ENCODE measurements at places on chromosomes 3 and 15.

- DNase-seq, result peak; percentile 58
Observed at GRCh38 chr15:73704869-73705645, 20.9 kb downstream of the CD276 start.

- no peak for DNase-seq
Observed at GRCh38 chr3:50743643-50744042, 68.9 kb downstream of the DOCK3 start.

DNA sequence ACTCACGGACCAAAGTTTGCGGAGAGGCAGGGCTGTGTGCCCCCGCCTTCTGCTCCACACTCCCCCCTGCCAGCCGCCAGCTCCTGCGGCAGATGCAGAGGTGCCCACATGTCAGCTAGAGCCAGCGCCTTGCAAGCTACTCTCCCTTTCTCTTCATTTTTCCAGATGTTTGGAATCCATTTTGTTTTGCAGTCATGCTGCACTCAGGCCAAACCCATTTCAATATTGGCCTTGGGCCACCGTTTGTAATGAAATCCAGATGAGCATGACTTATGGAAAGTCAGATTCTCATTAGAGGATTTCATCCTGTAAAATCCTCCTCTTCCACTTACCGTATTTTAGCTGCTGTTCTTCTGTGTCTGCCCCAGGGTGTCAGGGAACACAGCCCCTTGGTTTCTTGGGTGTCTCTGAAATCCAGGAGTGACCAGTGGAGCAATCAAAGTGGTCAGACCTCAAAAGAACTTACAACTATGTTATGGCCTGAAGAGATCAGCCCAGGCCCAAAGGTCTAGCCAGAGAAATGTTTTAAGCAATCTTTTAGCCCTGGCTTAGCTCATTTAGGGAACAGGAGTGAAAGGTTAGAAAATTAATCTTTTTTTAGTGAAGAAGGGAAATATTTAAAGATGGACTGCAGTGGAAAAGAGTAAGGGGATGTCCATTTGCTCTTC lies 65.8 kb downstream of the AAGAB start:
- DNase-seq, result no peak

GRCh38 chr3:108200578-108200977 lies 21.6 kb downstream of the IFT57 start:
- no peak for DNase-seq

GRCh38 chr3:134522541-134522940 lies 36.7 kb downstream of the CEP63 start:
- DNase-seq, result no peak

- peak; percentile 46 for DNase-seq
Observed at GRCh38 chr15:63353887-63354286, 27.8 kb downstream of the CA12 start.

GRCh38 chr15:22945071-22945470 lies 35.1 kb downstream of the CYFIP1 start:
- no peak for DNase-seq

DNA sequence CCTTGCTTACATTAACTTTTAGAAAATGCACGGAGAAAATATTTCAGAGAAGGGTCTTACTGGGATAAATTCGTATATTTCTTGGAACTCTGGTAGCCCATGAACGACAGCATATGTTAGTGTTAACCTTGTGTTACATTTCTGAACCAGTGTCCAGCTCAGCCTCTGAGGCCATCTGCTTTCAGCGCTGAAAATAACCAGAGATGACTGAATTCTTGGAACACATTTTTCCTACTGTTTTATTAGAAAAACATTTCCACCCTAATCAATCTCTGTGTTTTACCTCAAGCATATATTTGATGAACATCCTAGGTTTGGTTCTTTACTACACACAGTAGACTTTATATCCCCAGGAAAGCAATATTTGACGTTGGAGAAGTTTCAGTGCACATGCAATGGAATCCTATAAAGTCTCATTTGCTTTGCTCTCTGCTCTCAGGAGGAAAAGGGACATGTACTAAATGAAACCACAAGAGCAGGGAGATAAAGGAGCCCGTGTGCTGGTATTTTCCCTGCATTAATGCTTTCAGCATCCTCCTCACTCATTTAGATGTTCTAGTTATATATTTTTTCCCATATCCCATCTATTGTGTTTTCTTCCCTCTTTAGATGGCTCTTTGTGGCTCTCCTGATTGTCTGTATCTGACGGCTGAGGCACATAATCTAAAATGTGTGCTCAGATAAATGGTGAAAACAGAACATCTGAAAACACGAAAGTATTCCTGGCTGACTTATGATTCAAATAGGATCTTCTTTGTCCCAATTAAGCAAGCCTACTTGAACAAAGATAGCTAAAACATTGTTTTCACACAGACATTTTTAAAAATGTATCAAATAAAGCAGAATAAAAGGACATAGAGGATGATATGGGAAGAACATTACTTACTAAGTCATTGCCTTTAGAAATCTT lies 151.7 kb upstream of the KCNMB2 start:
- DNase-seq, result no peak

DNA sequence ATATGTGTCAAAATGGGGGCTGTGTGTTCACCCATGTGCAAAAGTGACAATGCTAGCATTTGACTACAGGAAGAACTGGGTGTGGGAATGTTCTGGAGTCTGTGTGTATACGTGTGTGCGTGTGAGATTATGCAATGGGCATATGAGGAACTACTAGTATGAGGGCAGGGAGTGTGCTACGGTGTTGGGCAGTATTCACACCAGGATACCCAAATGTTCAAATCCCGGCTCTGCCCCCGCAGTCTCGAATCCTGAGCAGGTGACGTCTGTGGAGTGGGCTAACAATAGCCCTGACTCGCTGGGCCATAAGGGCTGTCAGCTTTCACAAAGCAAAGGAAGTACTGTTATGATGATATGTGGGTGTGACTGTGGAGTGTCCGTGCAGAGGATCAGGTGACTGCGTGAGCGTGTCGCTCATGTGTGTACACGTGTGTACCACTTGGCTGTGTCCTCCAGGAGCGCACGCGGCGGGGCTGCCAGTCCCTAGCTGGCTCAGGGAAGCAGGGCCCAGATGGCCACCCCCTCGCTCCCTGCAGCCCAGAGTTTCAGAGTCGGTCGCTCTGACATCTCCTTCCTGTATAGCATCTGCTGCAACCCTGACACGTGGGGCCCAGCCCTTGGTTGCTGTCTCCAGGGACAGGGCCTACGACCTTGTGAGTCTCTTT lies 27.2 kb downstream of the IQSEC1 start:
- no peak for DNase-seq

- DNase-seq, result no peak
Observed at GRCh38 chr15:63874616-63875015, 40.9 kb upstream of the HERC1 start.

DNA sequence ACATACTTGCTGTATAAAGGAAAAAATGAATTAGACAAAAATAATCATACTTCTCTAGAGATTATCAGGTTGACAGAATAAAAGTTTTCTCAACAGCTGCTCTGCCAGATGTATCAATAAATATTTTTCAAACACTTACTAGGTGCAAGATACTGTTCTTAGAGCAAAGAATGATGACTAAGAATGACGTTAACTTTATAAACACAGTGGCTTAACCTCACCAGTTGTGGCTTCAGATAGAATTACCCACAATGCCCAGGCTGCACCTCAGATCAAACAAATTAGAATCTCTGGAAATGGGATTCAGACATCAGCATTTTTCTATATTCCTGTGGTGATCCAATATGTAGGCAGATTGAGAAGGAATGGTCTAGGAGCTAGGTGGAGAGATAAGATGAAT lies 422.4 kb upstream of the ATP11B start:
- DNase-seq, result no peak

GRCh38 chr15:51237816-51238215 lies 100.6 kb downstream of the CYP19A1 start:
- DNase-seq, result no peak

- no peak for DNase-seq
Observed at GRCh38 chr3:98588065-98588464, 5.3 kb downstream of the CPOX start.

DNA sequence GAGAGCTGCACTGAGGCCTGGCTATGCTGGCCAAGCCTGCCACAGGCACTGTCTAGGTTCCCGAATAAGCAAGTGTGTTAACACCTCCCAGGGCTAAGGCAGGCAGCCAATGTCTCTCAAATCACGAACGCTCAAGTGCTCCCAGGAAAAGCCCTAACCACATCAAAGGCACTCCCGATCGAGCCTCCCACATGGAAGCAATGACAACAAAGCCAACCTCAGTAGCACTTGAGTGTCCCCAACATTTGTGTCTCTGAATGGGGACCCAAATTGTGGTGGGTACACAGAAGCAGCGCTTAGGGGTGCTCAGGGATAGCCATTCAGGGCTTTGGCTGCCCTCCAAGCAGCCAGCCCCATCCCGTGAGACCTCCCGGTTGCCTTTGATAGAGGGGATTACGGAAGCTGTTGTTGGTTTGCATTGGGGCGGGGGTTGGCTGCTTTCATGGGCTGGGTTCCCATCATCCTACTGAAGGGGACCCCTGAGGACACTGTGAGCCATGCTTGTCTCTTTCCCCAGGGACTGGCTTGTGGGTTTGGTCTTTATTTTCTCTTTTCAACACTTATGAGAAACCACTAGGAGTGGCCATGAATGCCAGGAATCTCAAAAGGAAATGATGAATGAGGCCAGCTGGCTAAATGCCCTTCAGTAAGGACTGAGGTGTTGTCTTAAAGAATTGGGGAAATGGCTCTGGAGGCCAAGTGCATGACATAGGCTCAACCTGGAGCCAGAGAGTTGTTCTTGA lies 234.1 kb upstream of the FEZF2 start:
- no peak for DNase-seq

DNA sequence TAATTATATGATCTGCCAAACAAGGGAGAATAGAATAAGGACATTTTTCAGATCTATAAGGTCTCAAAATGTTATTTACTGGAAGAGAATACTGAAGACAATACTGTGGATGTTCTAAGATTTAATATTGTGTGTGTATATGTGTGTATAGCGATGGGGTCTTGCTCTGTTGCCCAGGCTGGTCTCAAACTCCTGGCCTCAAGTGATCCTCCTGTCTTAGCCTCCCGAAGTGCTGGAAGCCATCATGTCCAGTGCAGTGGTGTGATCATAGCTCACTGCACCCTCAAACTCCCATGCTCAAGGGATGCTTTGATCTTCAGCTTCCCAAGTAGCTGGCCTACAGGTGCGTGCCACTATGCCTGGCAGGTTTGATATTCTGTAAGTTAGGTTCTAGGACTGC lies 91.3 kb downstream of the NBEAL2 start:
- no peak for DNase-seq

- DNase-seq, result peak; percentile 46
Observed at GRCh38 chr15:78308422-78309032, 9.1 kb upstream of the SKIC8 start.

GRCh38 chr3:23439080-23439479 lies 236.0 kb downstream of the UBE2E2 start:
- DNase-seq, result no peak

GRCh38 chr15:74330861-74331408 lies 36.5 kb downstream of the CYP11A1 start:
- DNase-seq, result no peak

DNA sequence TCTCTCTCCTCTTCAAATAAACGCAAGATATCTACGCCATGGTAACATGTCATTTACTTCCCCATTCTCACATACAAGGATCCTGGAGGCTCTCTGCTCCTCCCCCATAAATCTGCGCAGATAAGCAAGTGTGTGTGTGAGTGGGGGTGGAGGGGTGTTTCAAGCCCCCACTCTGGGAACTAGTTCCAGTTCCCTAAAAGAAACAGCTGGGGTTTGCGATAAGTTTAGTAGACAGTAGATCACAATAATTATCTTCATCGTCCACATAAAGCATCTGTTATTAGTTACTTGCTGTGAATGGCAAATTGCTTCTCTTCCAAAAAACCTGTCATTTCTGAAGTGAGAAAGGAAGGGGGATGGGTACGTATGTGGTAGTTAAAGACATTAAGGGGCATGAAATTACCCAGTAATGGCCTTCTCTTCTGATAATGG lies 79.8 kb downstream of the RBPMS2 start:
- no peak for DNase-seq

DNA sequence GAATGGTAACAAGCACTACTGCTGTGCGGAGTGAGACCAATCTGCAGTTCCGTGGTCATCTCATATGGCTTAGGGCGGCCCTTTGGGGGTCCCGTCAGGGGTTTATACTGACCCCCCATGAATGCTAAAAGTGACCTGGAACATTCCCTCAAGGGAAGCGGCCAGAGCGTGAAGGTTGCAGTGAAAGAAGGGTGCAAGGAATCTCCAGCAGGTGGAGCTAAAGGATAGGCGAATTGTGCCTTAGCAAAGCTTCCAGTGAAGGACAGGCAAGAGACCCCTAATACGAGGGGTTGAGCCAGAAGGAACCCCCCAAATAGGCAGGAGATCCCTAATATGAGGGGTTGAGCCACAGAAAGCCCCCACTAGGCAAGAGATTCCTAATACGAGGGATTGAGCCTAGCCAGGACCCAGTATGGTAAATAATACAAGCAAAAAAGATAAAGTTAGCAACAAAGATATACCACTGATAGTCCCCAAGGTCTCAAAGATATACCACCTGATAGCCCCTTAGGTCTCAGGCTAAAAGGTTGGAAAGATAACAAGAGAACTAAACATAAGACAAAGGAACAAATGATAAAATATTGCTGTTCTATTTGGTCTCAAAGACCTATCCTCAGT lies 32.8 kb downstream of the ZNF589 start:
- DNase-seq, result peak; percentile 69

DNA sequence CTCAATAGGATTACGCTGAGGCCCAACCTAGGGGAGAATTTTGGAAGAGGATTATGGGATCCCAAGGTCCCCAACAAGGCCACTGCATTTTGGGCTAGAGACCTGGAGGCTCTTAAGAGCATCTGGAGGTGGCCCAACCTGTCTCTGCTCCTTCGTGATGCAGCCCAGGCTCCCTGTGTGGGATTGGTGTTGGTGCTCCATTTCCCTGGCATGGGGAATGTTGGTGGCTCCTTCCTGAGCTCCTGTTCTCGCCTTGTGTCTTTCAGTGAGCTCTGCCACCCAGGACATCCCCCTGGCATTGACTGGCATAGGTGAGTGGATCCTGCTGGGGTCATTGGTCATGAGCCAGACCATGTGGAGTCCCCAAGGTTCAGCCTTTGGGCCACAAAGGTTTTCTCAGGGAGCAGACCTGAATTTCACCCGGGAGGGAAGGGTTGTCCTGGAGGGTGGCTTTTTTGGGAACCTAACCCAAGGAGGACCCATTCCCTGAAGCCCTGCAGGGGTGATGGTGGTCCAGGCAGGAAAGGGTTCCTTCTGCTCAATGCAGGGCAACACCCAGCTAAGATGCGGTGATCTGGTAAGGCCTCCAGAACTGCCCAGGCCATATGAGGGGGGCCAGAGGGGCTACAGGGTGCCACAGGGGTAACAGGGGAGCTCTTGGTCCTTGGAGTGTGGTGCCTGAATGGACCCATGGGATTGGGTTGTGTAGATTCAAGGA lies 202.5 kb downstream of the UBE3A start:
- DNase-seq, result no peak

- no peak for DNase-seq
Observed at GRCh38 chr15:91866971-91867372, 13.5 kb downstream of the SLCO3A1 start.

DNA sequence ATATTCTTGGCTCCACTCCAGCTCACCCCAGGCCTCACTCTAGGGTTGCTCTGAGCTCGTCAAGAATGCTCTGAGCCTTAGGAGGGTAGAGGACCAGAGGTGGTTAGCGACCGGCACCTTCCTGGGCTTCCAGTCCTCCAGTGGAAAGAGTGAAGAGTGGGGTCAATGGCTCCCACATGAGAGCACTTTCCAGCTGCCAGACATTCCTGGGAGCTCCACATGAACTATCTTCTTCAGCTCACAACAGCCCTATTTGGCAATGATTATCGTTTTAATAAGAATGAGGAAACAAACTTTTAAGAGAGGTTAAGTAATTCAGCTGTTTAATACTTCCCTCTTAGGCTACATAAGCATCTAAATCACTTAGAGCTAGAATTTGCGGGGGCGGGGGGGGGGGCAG lies 139.3 kb downstream of the STT3B start:
- peak; percentile 13 for DNase-seq

GRCh38 chr15:91712286-91712685 lies 141.2 kb upstream of the SLCO3A1 start:
- no peak for DNase-seq
